ENCODE measurements at places on chromosomes 2 and 18.

DNA sequence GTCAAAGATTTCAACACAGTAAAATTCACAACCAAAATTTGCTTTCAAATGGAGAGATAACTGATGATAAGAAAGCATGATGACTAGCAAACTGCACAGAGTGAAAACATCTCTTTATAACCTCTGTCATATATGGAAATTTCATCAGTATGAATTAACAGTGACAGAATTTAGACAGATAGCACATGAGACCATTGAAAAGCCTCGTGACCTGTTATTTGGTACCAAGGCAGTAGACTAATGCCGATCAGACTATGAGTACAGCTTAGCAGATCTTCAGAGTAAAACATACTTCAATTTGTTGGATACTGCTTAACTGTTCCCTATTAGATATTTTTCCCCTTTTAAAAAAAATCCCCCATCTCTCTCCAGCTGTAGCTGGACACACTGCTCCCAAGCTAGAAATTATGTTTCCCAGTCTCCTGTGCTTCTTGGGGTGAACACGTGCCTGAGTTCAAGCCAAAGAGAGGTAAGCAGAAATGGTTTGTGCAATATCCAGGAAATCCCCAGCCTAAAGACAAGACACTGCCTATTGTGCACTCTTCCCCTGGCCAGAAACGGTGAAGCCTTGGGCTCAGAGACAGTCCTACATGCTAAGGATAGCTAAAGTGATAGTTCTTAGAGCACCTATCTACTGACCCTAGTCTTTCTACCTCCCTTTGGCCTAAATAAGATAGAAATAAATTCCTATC, 256.1 kb downstream of the NCKAP5 start:
- no peaks in the 10 kb centered on the region for H3K27me3 ChIP-seq
- no peak overlapping the region for H3K4me3 ChIP-seq
- no peaks in the 10 kb centered on the region for H3K4me1 ChIP-seq
- no peak overlapping the region for H3K27ac ChIP-seq

- no peak overlapping the region for H3K27ac ChIP-seq
- DNase-seq = no peak
- H3K4me3 ChIP-seq = no peak overlapping the region
- H3K27me3 ChIP-seq = peaks cover 36% of the 10 kb centered on the region
Measured at GRCh38 chr2:43848214-43848613, 9.4 kb downstream of the ABCG8 start.

- no peak for DNase-seq
- no peaks in the 10 kb centered on the region for H3K4me1 ChIP-seq
- H3K36me3 ChIP-seq = no peaks in the 10 kb centered on the region
Measured at GRCh38 chr2:75340560-75340959, 141.2 kb upstream of the TACR1 start.

DNA sequence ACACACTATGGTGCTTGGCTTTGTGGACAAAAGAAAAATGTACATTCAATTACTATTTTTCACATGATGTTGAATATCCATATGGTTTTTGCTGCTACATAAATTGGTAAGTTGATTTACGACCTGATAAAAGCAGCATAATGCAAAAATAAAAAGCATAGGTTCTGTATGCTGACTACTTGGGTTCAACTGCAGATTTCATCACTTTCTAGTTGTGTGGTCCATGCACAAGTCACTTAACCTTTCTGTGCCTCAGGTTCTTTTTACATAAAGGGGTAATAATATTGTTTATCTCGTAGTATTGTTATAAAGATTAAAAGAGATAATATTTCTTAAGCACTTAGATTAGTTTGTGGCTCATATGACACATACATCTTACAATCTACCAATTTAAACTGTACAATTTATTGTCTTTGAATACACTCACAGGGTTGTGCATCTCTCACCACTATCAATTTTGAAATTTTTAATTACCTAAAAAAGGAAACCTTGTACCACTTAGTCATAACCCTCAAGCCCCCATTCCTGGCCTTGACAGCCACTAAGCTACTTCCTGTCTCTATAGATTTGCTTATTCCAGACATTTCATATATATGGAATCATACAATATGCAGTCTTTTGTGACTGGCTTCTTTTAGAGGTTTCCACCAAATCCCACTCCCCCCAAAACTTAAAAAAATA, 1443.9 kb downstream of the SUCLG1 start:
- H3K36me3 ChIP-seq = no peaks in the 10 kb centered on the region
- no peaks in the 10 kb centered on the region for H3K4me1 ChIP-seq
- H3K4me3 ChIP-seq = no peak overlapping the region
- H3K27ac ChIP-seq = no peak overlapping the region
- no peak for DNase-seq

DNA sequence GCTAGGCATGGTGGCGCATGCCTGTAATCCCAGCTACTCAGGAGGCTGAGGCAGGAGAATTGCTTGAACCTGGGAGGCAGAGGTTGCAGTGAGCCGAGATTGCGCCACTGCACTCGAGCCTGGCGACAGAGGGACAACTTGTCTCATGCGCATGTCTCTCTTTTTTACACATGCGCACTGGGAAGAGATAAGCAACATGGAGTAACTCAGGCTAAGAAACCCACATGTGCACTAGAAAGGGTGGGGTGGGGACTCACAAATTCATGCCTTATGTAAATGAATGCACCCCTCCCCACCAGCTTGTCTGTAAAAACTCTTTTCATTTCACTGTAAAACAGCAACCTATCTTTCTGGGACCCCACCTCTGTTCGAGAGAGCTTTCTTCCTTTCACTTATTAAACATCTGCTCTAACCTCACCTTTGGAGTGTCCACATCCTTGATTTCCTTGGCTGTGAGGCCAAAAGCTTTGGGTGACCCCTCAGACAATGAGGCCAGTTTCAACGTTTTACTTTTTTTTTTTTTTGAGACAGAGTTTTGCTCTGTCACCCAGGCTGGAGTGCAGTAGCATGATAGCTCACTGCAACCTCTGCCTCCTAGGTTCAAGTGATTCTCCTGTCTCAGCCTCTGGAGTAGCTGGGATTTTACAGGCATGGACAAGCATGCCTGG, 91.6 kb upstream of the RMP24 start:
- no peaks in the 10 kb centered on the region for H3K36me3 ChIP-seq
- H3K27ac ChIP-seq = no peak overlapping the region

- H3K27me3 ChIP-seq = no peaks in the 10 kb centered on the region
- no peak overlapping the region for H3K27ac ChIP-seq
- H3K4me3 ChIP-seq = no peak overlapping the region
- H3K4me1 ChIP-seq = no peaks in the 10 kb centered on the region
- DNase-seq = no peak
- peaks cover 3% of the 10 kb centered on the region for H3K36me3 ChIP-seq
Measured at GRCh38 chr18:31977270-31977872, 34.4 kb upstream of the TRAPPC8 start.

DNA sequence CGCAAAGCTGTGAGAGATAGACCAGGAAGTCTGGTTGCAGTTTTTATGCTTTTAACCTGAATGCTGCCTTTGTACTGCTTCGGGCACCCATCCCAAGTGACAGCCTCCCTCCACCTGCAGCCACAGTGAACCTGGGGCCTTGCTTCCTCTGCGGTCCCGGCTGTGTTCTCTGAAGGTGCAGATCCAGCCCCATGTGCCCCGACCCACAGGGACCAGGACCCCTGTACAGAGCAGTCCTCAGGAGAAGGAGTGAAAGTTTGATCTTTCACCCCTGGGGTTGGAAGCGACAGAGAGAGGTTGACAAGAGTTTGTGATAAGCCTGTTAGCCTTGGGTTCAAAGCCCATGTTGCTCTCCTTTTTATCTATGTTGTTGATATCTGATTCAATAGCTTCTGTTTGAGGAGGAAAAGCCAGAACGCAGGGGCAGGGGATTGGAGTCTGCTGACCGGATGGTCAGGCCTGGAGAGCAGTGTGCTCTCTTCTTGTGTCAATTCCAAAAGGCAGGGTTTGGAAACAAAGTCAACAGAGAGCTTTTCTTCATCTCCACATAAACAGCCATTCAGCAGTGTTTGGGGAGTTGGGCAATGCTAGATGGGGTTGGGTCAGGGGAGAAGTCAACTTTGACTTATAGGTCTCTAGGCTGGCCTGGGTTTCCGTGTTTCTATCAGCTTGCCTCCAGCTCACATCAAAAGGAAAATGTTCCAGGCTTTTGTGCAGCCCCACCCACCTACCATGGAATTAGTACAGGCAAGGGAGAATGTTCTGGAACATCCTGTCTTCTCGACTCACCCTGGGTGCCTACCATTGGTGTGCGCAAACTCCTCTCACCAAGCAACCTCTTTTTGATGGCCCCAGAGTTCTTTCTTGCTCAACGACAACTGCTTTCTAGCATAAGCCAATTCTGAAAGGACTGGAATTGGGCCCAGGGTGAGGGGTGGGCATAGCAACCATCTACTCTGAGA, 214.9 kb downstream of the ALPK2 start:
- H3K36me3 ChIP-seq = no peaks in the 10 kb centered on the region
- peaks cover 35% of the 10 kb centered on the region for H3K27me3 ChIP-seq
- peaks cover 2% of the 10 kb centered on the region for H3K4me1 ChIP-seq
- H3K4me3 ChIP-seq = no peak overlapping the region
- no peak for DNase-seq

- H3K4me1 ChIP-seq = no peaks in the 10 kb centered on the region
- peaks cover 47% of the 10 kb centered on the region for H3K27me3 ChIP-seq
- DNase-seq = no peak
- no peaks in the 10 kb centered on the region for H3K36me3 ChIP-seq
- H3K27ac ChIP-seq = no peak overlapping the region
- no peak overlapping the region for H3K4me3 ChIP-seq
Measured at GRCh38 chr2:45301307-45302277, 292.3 kb upstream of the SIX2 start.

DNA sequence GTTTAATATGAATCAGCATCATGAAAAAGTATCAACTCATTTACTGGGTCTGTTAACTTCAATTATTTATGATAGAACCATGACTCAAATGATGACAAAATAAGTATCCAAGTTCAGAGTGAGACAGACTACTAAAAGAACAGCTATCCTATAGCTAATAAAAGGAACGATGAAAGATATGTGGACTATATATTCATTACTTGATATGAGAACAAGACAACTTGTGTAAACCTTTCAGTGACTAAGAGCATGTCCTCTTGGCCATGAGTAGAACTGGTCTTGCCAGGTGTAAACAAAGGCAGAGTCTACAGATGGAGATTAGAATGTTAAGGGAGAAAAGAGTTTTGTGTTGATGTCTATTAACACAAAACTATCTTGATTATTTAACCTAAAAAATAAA, 360.4 kb upstream of the ZC3H15 start:
- DNase-seq = no peak
- H3K4me3 ChIP-seq = no peak overlapping the region
- no peaks in the 10 kb centered on the region for H3K4me1 ChIP-seq
- H3K36me3 ChIP-seq = no peaks in the 10 kb centered on the region
- no peak overlapping the region for H3K27ac ChIP-seq

- H3K27me3 ChIP-seq = peaks cover 31% of the 10 kb centered on the region
- no peak overlapping the region for H3K27ac ChIP-seq
- H3K4me3 ChIP-seq = no peak overlapping the region
Measured at GRCh38 chr2:105711394-105711793, 33.3 kb upstream of the NCK2 start.

DNA sequence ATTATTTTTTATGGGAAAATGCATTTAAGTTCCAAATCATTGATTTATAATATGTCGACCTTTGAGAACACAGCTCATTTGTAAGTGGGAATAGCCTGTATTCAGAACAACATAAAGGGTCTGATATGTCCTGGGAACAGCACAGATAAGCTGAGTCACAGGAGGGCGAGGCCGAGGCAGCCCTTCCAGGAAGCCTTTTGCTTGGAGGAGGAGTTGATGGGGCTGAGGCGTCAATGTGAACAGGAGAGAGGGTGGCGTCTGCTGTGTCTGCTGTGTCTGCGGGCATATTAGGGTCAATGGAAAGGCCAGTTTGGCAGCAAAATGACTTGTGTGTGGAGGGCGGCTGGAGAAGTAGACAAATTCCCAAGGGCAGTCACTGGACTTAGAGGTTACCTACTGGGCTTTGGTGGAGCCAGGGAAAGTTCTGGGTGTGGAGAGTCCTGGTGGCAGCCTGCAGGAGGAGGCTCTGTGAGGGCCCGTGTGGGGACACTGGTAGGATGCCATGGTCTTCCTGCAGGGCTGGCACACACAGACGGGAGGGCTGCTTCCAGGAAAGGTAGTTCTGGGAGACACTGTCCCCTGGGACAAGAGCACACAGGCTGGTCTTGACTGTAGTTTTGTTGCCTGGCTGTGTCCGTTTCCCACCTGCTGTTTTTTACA, 128.1 kb downstream of the GLI2 start:
- no peak for DNase-seq
- H3K4me1 ChIP-seq = peaks cover 3% of the 10 kb centered on the region
- no peak overlapping the region for H3K4me3 ChIP-seq
- H3K27me3 ChIP-seq = peaks cover 35% of the 10 kb centered on the region
- peaks cover 3% of the 10 kb centered on the region for H3K36me3 ChIP-seq
- H3K27ac ChIP-seq = no peak overlapping the region

DNA sequence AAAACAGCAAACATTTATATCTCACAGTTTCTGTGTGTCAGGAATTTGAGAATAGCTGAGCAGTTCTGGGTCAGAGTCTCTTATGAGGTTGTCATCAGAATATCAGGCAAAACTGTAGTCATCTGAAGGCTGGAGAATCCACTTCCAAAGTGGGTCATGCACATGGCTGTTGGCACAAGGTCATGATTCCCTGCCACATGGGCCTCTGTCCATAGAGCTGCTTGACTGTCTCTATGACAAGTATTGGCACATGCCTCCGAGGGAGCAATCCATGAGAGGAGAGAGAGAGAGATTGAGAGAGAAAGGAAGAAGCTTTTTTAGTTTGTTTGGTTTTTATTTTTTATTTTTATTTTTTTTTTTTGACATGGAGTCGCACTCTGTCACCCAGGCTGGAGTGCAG, 101.8 kb upstream of the DDX18 start:
- H3K36me3 ChIP-seq = no peaks in the 10 kb centered on the region
- H3K27ac ChIP-seq = no peak overlapping the region
- no peaks in the 10 kb centered on the region for H3K4me1 ChIP-seq
- H3K27me3 ChIP-seq = peaks cover 4% of the 10 kb centered on the region

- no peaks in the 10 kb centered on the region for H3K4me1 ChIP-seq
- DNase-seq = no peak
- H3K27me3 ChIP-seq = peaks cover 10% of the 10 kb centered on the region
- no peak overlapping the region for H3K27ac ChIP-seq
Measured at GRCh38 chr18:10202845-10203321, 251.6 kb upstream of the APCDD1 start.

- no peak overlapping the region for H3K4me3 ChIP-seq
- no peak for DNase-seq
- no peaks in the 10 kb centered on the region for H3K27me3 ChIP-seq
- no peaks in the 10 kb centered on the region for H3K4me1 ChIP-seq
- no peak overlapping the region for H3K27ac ChIP-seq
- H3K36me3 ChIP-seq = no peaks in the 10 kb centered on the region
Measured at GRCh38 chr2:103789381-103790095, 1027.7 kb downstream of the TMEM182 start.

All from T-helper 17 cell (primary cell).